Fibroblast of skin of scalp (primary cell): ENCODE measurements at places on chromosomes 12 and 14.

GRCh38 chr14:20680843-20681347 lies 3.5 kb upstream of the RNASE4 start:
- DNase-seq, result no peak

GRCh38 chr14:20873370-20874177 lies 17.6 kb upstream of the RNASE3 start:
- DNase-seq, result peak; percentile 70

- no peak for DNase-seq
Measured at GRCh38 chr12:52655720-52656124, 3.7 kb upstream of the KRT2 start.

- no peak for DNase-seq
Measured at GRCh38 chr12:40648519-40648918, 43.7 kb upstream of the CNTN1 start.

DNA sequence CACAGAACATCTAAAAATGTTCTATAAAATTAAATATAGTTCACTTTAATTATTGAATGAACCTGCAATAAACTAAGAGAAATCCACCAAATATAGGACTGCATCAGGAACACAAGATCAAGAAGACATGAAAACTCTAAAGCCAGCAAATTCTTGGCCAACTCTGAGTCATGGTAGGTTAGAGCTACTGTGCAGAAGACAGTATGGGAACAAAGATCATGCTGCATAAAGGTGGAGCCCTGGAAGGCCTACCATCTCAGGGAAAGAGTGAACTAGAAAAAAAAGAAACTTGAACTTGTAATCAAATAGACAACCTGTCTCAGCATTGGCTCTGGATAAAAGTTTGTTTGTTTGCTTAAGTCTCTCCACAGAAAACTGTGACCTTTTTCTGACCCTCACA lies 66.9 kb upstream of the CNOT2 start:
- no peak for DNase-seq

- no peak for DNase-seq
Measured at GRCh38 chr14:57714487-57714931, 151.4 kb downstream of the SLC35F4 start.

DNA sequence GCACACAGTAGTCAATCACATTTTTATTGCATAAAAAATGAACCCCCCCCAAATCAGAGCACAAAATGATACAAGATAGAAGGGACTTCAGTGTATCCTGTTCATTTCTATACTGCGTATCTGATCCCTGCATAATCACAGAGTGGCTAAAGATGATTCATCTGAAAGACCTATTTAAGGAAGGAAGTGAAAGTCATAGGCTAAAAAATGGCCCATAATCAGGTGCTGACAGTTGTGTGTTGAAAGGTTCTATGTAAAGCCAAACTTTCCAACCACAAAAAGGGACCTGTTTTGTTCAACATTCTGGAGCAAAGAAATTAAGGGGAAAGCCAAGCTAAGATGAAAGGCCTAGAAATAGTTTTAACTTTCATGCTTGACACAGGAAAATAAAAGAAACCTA lies 147.8 kb upstream of the ATP2B1 start:
- peak; percentile 70 for DNase-seq

GRCh38 chr14:58488550-58488949 lies 61.0 kb downstream of the KIAA0586 start:
- peak; percentile 51 for DNase-seq
